ENCODE measurements at places on chromosomes 7 and 10. TPM values are rescaled to one million over a fixed set of nuclear protein-coding genes. Genes with fewer than 3 reads are reported as not detected.

The RGR gene
- 0.58 TPM for total RNA-seq

The EFCAB10 gene
- total RNA-seq, result 0.06 TPM

- DNase-seq, result peak; percentile 99
These were observed at the start of gene MEPCE for GRCh38 chr7:100429637-100430492. Gene MEPCE, plus strand, starts transcription at chr7:100429831. Its CDS starts 188 bp downstream, at chr7:100430019.

DNA sequence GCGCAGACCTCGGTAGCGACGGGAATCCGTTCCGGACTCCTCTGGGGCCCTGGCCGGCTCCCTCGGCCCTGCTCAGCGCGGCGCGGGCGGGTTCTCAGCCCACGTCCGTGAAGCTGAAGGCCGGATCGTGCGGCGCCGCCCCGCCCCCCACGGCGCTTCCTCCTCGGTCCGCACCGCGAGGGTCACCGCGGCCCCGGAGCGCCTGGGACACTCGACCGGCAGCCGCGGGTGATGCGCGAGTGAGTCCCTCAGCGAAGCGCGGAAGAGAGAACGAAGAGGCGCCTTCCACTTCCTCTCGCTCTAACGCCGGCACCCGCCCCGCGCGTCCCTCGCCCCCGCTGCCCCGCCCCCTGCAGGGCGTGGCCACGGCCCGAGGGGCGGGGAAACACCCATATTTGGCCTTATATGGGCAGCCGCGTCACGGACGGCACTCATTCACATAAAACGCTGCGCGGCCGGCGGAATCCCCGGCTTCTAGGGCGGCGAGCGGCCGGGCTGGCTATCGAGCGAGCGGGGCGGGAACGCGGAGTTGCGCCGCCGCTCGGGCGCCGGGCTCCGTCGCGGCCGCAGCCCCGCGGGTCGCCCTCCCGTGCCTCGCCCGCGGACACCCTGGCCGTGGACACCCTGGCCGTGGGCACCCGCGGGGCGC, at the start of gene DUSP5:
Gene DUSP5 (plus strand): TSS at position 470 of the 649 bp plus-strand sequence. CDS start 215 bp downstream, outside the sequence.
- DNase-seq, result peak; percentile 98

DNA sequence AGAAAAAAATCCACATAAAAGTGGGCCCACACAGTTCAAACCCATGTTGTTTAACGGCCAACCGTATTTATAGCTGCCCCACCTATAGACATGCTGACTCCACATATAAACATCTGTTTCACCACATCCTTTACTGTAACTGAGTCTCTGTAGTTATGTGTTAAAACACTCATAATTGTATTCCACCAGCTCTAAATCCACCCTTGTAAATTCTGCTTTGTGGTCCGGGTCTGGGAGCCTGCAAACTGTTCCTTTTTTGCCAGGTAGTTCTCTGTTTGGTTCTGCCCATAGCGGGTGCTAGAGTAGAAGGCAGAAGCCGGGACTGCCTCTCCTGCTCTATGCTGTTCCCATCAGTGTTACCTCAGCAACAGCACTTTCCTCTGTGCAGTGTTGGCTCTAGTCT, 20.2 kb upstream of the FHIP2A start:
- no peak for DNase-seq

- DNase-seq, result no peak
These were observed 725.4 kb downstream of the PHTF2 start for GRCh38 chr7:78523930-78524329.

- DNase-seq, result no peak
These were observed 231.7 kb downstream of the SKIDA1 start for GRCh38 chr10:21293518-21294356.

DNA sequence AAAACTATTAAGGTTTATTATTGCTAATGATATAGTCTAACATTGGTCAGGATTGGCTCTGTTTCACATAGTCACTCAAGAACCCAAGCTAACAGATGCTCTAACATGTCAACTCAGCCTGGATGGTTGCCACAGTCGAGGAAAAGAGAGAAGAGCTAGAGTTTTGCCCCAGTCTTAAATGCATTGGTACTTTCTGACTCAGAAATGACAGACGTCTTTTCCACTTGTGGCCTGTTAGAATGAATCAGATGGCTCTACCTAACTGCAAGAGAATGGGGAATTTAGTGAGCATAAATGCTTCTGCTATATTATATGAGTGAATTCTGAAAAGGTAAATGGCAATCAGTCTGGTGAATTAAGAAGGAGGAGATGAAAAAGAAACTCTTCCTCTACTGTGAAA, 13.9 kb downstream of the HECTD2 start:
- DNase-seq, result peak; percentile 41
